ENCODE measurements at places on chromosomes 16 and 17.
A peak's percentile ranks its signal among the peaks of the same experiment; 100 is the strongest.

GRCh38 chr17:43515656-43516055 is 30.5 kb downstream of the ETV4 start:
- DNase-seq: no peak

- DNase-seq: no peak
These were observed 136.0 kb upstream of the WSB1 start for GRCh38 chr17:27157898-27158297.

DNA sequence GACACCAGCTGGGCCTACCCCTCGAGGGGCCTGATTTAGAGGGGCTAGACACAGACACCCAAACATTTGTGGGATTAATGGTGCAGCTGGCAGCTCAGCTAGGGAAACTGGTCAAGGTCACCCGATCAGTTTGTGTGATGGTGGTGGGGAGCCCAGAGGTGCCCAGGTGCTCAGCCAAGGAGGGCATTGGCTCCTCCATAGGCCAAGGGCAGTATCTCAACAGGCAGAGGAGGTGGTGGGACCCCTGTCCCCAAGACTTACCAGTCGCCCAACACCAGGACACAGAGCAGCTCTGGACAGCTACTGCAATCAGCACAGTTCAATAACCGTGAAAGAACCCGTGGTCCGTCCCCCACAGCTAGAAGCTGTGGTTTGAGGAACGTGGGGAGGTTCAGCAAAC is 120.9 kb downstream of the C16orf78 start:
- peak; percentile 23 for DNase-seq

- DNase-seq: no peak
These were observed 3.0 kb downstream of the SMCR8 start for GRCh38 chr17:18318117-18318516.

- no peak for DNase-seq
These were observed 20.3 kb downstream of the PARN start for GRCh38 chr16:14609716-14610115.
